ENCODE measurements at places on chromosomes 3 and 15.

DNA sequence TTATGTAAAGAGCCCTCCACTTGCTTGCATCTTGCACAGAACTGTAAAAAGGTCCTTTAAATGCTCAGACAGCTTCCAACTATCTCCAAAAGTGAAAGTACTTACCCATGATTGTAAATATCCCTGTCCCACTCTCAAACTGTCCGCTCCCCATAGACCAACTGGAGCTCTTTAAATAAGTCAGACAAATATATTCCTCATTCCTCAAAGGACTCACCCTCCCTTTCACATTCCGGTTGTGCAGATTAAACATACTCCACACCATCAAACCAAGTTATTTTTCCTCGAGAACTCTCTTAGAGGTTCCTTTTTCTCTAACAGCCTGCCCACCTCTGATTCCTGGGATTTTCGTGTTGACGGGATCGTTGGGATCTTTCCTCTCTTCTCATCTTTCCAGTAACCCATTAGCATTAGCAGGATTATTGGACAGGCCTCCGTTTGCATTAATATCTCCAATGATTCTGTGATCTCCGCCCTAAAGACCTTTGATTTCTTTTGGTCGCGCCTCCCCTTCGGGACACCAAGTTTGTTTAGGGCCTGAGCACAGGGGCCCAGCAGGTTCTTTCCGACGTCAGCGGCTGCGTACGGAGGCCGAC, 763 bp downstream of the GOLGB1 start:
- DNase-seq = no peak

GRCh38 chr3:49729966-49730609, 6.3 kb upstream of the GMPPB start:
- DNase-seq = no peak

DNA sequence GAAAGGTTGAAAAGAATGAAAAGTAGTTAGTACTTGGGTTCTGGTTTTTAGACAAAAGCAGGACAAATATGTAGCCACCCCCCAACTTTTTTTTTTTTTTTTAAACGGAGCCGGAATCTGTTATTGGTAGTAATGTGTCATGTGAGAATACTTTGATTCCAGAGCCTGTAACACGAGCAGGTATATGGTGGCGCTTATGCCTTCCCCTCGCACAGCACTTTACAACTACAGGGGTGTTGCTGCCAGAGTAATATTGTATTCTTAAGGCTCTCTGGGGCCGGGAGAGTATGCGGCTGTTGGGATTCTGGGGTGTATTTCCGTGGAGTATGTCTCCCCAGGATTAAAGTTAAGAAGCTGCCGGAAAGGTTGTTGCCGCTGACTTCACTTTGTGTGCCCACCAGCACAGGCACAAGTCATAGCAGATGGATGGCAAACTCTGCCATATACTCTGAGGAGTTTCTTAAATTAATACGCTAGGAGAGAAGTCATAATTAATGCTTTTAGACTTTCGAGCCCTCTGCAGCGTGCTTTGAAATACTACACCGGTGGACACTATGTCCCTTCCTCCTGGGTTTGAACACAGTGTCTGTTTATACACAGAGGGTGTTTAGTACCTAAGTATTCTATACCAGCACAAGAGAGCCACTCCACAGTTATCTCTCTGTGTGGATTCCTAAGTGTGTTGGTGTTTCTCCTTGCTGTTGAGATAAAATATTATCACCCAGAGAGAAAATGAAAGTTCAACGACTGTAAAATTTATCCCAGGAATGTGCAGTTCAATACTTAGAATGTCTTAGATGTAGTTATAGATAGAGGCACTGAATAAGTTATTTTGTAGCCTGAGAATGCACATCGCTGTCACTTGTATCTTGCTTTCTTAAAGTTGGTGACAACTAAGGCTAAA, 1.4 kb downstream of the MBNL1 start:
- DNase-seq = no peak

- DNase-seq = no peak
Measured at GRCh38 chr3:138463724-138464490, 29.5 kb downstream of the ESYT3 start.

GRCh38 chr15:71333839-71334238, 218.6 kb downstream of the THSD4 start:
- no peak for DNase-seq

- DNase-seq = no peak
Measured at GRCh38 chr3:85081191-85081906, 122.6 kb downstream of the CADM2 start.

DNA sequence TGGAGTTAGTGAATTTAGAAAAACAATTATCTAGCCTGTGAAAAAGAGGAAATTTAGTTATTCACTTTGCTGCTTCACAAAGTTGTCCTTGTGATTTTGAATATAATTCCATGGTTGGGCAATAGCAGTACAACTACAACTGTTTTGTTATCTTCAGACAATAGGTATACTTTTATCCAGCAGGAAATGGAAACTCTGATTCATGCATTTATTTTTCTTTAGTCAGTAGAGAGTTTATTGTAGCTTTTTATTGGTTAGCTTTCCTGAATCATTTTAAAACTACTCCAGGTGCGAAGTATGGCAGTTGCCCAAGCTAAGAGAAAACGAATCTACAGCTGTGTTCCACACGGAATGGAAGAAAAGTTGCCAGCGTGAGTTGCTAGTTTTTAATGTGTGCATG, 80.3 kb downstream of the TM4SF4 start:
- no peak for DNase-seq

- DNase-seq = no peak
Measured at GRCh38 chr3:180018543-180018942, 18.2 kb downstream of the PEX5L start.

GRCh38 chr3:158167737-158168557, 58.1 kb downstream of the RSRC1 start:
- DNase-seq = no peak

DNA sequence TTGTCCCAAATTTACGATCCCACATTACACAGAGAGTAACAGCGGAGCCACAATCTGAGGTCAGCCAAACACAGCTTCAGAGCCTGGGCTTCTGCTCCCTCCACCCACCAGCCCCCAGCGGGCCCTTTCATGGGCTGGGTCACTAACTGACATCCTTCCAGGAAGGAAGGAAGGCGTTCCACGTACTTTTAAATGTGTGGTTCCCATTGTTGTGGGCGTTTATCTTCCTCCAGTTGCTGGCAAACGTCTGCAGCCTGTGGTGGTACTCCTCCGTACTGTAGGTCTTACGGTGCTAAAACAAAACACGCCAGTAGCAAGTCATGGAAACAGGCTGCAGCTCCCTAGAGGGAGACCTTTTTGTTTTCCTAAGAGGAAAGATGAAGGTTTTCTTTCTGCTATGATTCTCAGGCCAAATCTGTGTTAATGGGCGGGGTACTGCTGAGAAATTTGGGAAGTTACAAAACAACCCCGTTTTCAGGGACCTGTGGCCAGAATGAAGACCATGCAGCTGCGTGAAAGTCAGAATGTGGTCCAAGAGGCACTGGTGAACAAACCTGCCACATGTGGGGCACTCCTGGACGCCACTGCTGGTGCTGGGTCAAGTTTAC, 7.6 kb downstream of the CTSH start:
- no peak for DNase-seq

DNA sequence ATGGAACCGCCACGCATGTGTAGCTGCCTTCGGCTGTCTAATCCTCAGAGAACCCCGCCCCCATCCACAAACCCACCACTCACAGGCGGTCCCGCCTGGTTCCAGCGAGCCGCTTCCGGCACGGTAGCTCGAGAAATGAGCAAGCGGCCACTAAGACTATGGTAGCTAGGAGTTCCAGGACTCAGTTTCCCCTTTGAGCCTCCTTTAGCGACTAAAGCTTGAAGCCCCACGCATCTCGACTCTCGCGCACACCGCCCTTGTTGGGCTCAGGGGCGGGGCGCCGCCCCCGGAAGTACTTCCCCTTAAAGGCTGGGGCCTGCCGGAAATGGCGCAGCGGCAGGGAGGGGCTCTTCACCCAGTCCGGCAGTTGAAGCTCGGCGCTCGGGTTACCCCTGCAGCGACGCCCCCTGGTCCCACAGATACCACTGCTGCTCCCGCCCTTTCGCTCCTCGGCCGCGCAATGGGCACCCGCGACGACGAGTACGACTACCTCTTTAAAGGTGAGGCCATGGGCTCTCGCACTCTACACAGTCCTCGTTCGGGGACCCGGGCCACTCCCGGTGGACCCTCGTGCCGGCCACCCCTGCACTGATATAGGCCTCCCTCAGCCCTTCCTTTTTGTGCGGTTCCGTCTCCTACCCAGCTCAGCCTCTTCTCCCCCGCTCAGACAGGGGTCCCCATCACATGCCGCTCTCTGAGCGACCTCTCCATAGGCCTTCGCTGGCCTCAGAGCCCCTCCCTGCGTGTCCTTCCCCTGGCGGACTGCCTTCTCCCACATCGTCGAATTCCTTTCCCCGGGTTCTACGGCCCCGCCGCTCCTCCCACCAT, at the start of gene RAB11A:
Gene RAB11A, plus strand, starts transcription at position 366 of the 828 bp plus-strand sequence. Its CDS starts 95 bp downstream, at position 461.
- DNase-seq = peak; percentile 95

- no peak for DNase-seq
Measured at GRCh38 chr3:82114589-82114988, 353.1 kb upstream of the GBE1 start.

DNA sequence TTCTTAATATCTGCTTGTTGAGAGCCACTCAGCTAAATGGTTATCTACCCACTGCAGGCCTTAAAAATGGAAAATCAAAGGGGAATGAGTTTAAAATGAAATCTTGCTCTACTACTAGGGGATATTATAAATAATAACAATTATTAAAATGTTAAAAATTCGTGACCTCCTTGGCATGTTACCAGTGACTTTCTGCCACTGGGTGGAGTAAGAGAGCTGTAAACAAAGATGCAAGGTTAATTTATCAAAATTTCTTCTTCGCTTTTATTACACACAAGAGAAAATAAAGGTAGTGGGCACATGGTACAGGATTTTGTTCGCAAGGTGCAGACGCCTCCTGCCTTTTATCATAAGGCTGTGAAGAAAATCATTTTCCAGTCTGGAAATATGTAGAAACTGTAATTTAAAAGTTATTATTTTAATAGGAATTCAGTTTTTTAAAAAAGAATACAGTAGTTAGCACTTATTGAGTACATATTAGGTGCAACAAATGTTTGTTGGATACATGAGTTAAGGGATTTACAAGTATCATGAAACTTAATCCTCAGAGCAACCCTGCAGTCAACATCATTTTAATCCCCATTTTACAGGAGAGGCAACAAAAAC, 272.6 kb downstream of the SUCLG2 start:
- no peak for DNase-seq

DNA sequence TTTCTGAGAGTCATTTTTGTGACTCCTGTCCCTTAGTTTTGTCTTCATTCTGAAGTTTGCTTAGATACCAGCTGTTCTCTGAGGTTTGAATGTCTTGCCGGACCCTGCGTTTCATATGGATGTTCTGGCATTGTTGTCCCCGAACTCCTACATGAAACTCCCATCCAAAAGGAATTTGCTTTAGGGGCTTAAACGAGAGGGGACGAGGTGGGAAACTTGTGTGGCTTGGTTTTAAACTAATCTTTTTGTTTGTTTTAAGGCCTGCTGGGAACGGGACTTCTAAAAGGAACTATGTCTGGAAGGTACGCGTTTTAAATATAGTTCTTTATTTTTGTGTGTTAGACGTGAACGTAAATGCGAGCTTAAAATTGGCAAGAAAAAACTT, 679 bp downstream of the RPL35A start:
- DNase-seq = no peak

DNA sequence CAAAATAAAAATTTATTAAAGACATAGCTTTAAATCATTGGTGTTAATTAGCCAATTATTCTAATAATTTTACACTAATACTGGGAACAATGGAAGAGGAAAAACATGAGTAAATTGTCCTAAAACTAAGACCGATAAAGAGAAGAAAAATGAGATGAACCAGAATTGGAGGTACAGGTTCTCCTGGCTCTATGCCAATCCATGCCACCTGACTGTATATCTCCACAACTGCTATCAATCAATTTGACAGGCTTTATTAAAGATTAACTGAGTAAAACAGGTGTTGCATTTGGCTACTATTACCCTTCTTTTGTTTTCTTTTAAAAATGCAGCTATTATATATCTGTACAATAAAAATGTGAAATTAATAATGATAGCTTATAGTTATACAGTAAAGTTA, 850.0 kb downstream of the CADM2 start:
- DNase-seq = no peak

DNA sequence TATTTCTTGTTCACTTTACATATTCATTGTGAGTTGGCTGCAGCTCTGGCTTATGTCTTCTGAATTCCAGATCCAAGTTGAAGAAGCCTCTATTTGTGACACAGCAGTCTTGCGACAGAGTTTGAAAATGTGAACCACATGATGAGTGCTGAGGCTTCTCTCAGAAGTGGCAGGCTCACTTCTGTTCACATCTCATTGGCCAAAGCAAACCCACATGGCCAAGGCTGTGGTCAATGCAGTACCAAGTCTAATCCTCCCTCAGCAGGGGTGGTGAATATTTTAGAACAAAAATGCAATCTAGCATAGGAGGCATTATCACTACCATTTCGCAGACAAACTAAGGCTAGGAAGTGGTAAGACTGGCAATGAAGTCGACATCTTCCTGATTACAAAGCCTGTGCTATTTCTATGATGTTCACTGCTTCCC, 45.2 kb downstream of the CDCP1 start:
- no peak for DNase-seq

DNA sequence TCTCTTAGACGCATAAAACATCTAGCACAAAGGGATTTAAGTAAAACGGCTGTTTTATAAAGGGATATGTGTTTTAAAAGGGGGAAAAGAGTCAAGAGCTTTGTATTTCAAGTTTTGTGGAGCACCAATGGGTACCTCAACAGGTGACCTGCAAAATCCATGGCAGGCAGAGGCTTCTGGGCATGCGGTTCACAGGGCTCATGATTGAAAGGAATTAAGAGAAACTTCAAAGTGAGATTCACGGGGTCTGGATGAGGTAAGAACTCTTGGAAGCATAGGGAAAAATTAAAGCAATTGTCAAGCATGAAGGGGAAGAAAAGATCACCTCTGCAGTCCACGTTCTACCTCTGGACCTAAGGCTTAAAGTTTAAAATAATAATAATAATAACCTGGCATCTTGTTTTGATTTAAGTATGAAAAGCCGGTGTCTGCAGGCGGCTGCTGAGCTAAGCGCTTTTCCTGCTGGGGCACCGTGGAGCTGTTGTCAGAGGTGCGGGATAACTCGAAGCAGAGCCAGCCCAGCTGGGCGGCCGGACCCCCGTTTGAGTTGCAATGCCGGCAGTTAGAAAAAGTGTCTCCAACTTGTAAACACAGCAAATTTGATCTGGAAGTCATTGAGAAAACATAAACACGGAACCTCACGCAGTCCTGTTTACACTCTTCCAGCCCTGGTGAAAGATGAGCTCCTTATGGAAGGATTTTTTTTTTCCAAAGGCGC, 40.5 kb downstream of the HES1 start:
- DNase-seq = no peak

DNA sequence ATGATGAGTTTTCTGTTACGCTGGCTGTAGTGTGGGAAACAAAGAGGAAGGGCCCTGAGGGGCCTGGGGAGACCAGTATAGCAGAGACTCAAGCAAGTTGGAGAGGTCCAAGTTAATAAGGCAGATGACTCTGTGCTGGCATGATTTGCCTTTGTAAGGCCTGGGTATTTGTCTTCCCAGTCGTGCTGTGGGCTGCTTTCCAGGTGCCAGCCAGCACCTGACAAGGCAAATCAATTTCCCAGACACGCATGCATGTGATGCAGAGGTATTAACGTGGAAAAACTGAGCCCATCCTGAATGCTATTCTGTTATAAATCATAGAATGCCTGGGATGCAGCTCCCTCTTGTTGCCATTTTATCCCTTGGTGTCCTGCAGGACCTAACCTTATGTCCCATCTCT, 175.6 kb downstream of the MFSD1 start:
- no peak for DNase-seq

All from NCI-H1048 (cell line).